EH (cell line): ENCODE measurements at places on chromosomes 1 and 21.
A peak's percentile ranks its signal among the peaks of the same experiment; 100 is the strongest.

DNA sequence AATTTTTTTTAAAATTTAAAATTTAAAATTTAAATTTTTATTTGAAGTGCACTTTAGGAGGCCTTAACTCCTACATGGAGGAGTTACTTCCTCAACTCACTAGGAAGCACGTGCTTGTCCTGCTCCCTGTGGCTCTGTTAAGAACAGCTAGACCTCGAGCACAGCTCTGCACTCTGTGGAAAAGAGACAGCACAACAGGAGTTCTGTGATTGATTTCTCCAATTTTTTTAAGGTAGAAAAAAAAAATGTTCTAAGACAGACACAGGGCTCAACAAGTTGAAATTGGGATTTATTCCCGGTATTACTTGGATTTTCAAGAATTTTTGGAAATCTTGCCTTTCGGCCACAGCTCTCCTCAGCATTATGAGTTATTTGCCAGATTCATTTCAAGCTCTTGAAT, 356.6 kb upstream of the LYPLAL1 start:
- DNase-seq = no peak

- peak; percentile 15 for DNase-seq
These were observed 89.9 kb upstream of the LBR start for GRCh38 chr1:225517697-225518096.

- DNase-seq = no peak
These were observed 172.2 kb downstream of the SDCCAG8 start for GRCh38 chr1:243428084-243428483.

- DNase-seq = no peak
These were observed 8.5 kb upstream of the SYPL2 start for GRCh38 chr1:109457819-109458218.

- DNase-seq = no peak
These were observed 117.2 kb downstream of the DYRK1A start for GRCh38 chr21:37483776-37484175.

DNA sequence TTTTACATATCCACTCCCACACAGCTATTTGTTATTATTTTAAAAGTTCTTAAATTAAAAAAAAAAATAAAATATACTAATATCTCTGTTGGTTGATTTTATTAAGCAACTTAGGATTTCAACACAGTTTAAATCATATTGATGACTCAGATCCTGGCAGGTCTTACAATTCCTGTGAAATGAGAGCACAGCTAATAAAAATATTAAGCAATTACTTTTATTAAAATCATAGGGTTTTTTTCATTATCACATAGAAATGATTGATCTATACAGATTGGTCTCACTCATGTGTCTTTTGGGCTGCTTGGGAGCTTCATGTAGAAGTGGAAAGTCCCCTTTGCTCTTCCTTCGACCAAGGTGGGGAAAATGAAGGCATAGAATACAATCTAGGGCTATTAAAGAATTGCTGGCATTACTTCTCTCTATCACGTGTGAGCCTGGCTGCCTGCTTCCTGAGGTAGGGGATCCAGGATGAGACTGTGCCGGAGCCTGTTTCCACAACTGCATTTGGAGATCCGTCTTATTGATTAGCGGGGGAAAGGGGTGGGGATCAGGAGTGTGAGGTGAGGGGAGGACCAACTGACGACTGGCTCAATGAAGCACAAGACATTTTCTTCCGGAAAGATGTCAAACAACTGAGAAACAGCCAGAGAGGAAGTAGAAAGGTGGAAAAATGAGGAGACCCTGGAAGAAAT, 858.0 kb downstream of the USP25 start:
- peak; percentile 41 for DNase-seq

DNA sequence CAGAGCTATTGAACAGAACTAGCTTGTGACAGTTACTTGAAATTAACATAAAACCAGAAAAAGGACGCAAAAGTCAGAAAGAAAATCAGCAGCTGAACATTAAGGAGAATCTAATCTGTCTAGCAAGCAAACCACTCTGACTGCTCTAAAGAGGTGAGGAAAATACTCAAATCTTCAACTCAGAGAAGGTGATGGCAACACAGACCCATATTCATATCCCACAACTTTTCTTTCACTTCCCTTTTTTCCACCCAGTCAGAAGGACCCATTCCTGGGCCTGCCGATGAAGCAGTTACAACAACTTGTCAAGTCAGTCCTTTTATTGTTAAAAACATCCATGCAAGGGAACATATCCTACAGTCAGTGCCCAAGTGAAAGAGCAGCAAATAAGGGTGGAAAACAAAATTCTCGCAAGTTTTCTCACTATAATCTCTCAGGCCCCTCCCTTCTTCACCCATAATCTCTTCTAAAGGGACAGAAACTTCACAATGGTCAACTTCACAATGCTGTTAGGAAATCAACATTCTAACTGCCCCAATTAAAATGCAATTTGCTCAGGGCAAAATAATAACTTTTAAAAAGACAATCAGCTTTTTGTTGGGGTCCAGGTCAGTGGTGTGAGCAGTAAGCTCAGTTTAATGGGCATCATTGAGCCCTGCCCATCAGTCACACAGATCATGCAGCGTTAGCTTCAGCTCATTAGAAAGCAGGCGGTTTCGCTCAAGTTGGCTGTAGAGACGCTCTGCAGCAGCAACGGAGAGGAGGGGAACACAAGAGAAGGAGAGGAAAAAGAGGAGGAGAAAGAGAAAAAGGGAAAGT, 3.6 kb upstream of the NUP210L start:
- no peak for DNase-seq

GRCh38 chr1:85109475-85109874, 61.2 kb upstream of the MCOLN3 start:
- peak; percentile 77 for DNase-seq

- DNase-seq = no peak
These were observed 305.1 kb downstream of the MATN1 start for GRCh38 chr1:30418061-30418938.

DNA sequence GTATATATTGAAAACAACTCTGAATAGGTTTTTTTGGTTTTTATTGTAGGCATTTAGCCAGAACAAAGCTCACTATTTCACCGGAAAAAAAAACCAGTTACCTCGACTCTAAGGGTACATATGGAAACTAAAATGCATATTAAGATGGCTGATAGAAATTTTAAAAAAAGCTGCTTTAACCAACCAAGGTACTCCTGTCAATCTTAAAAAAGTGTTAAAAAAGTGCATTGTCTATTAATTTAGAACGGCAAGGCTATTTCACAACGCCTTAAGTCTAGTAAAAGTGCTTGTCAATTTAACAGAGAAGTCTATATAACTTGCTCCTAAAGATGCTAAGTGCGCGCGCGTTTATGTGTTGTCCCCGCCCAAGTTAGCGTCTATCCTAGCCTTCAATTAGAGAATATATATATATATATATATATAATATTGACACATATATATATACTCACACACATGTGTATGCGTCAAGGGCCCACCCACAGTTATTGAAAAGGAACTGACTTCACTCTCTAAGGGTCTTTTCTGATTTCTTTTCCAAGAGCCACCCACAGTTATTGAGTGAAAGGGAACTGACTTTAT, 934 bp downstream of the ASPM start:
- no peak for DNase-seq

- no peak for DNase-seq
These were observed 17.6 kb upstream of the RNF187 start for GRCh38 chr1:228469413-228470162.

DNA sequence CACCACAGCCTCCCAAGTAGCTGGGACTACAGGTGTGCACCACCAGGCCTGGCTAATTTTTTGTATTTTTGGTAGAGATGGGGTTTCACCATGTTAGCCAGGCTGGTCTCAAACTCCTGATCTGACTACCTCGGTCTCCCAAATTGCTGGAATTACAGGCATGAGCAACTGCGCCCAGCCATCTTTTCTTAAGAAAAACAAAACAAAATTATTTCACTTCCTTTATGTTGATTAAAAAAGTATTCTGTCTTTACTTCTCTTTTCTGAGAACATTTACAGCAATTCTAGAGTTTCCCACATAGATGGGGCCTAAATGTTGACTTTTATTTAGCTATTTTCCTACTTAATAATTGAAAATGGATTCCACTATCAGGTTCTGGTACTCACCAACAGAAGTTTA, 17.3 kb upstream of the TMEM183A start:
- no peak for DNase-seq

GRCh38 chr1:34190692-34191091, 14.0 kb downstream of the C1orf94 start:
- no peak for DNase-seq

GRCh38 chr1:241225741-241226140, 131.3 kb downstream of the RGS7 start:
- DNase-seq = peak; percentile 3

GRCh38 chr1:169348383-169349036, 19.1 kb downstream of the NME7 start:
- peak; percentile 54 for DNase-seq

- DNase-seq = peak; percentile 93
These were observed 46.5 kb downstream of the KCNJ15 start for GRCh38 chr21:38303300-38303699.

DNA sequence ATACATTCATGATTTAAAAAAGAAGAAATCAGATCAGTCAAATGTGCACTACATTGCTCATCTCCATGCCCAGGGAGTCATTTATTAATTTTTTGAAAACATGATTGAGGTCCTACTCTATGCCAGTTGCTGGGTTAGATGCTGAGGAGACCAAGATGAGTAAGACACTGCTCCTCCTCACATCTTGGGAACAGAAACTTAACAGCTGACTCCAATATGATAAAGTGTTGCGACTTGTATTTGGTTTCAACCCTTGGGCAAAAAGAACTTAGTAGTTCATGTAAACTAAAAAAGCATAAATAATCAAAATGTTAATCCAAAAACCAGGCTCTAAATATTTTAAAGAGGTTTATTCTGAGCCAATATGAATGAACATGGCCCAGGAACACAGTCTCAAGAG, 56.9 kb downstream of the OPTC start:
- DNase-seq = no peak

DNA sequence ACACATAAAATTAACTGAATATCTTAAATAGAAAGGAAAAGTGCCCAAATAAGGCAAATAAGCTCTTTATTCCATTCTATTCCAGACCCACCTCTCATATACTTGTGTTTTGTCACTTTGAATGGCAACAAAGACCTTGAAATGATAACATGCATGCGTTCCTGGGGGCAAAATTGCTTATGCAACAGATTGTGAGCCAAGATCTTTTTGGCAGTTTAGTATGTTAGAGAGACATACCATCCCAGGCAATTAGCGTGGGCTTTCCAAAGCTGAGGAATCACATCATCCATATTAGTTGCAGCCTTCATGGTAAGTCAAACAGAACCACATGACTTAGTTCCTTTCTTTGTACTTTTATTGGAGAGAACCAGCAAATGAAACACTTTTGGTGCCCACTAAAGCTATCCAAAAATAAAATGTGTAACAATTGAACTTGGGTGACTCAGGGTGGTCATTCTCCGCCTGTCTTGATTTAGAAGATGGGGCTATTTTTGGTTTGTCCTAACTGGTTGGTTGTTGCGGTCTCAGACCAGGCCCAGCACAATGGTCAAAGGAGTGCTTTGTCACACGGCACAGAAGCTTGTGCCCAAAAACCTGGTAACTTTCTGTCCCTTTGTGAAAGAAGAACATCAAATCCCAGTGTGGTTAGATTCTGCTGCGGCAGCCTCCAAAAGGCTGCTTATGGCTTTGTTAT, 68.7 kb upstream of the ATF3 start:
- DNase-seq = no peak

DNA sequence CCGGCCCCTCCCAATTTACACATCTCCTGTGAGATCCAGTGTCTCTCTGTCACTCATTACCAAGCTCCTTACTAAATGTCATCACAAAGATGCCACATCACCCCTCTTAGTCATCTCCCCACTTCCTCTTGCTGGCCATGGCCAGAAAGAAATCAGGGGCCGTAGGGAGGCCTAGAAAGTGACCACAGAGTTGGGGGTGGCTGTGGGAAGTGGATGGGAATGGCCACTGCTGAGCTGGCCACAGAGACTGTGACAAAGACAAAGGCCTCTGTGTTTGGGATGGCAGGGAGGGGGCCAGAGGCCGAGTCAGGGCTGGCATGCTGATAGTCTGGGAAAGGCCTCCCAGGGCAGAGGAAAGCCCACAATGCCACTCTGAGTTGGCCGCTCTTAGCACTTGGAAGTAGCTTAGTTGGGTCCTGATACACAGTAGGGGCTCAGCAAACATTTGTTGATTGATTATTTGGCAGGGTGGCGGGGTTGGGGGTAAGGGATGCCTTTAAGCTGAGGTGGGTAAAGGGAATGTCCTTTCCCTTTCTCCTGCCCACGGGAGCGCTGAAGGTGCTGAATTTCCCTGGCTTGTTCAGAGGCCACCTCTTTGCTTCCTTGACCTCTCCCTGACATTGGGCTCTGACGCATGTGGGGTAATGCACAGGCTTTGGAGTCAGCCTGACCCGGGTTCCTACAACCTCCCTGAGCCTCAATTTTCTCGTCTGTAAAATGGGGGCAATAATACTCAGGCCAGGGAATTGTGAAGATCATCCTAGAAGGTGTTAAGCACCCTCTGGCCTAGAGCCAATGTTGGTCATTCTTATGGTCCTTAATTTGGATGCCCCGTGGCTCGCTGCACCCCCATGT, 13.2 kb downstream of the NAV1 start:
- DNase-seq = peak; percentile 96
